ENCODE measurements at places on chromosomes 11 and 22.

DNA sequence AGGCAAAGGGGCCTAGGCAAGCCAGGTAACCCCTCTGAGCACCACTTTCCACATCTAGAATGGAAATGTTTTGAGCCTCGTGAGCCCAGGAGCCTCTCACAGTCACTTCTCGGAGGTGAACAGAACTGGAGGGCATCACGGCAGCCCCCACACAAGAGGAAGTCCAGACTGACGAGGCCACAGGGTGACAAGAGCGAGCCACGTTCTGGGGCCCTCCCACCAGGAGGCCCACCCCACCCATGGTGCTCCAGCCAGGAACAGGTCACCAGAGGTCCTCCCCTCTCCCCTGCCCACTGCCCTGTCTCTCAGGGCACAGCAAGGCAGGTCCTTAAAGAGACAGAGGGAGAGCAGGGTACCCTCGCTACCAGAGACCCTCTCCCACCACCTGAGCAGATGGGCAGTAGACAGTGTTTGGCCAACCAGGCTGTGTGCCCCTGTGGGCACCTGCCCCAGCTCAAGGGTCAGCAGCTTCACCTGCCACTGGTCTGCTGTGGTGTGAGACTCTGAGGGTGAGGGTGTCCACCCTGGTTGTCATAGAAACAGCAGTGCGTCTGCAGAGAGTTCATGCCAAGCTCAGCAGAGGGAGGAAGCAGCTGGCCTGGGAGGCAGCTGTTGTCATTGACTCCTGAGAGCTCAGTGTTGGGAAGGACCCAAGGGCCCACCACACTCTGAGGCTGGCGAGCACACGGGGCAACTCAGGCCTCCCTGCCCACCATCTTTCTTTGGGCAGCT lies 31.4 kb downstream of the RSPH14 start:
- no peak for DNase-seq

GRCh38 chr22:20548806-20549205 lies 41.4 kb downstream of the MED15 start:
- DNase-seq: no peak

GRCh38 chr22:29670626-29671025 lies 49.2 kb upstream of the CABP7 start:
- no peak for DNase-seq

GRCh38 chr11:95556011-95556341 lies 233.6 kb downstream of the FAM76B start:
- DNase-seq: no peak

DNA sequence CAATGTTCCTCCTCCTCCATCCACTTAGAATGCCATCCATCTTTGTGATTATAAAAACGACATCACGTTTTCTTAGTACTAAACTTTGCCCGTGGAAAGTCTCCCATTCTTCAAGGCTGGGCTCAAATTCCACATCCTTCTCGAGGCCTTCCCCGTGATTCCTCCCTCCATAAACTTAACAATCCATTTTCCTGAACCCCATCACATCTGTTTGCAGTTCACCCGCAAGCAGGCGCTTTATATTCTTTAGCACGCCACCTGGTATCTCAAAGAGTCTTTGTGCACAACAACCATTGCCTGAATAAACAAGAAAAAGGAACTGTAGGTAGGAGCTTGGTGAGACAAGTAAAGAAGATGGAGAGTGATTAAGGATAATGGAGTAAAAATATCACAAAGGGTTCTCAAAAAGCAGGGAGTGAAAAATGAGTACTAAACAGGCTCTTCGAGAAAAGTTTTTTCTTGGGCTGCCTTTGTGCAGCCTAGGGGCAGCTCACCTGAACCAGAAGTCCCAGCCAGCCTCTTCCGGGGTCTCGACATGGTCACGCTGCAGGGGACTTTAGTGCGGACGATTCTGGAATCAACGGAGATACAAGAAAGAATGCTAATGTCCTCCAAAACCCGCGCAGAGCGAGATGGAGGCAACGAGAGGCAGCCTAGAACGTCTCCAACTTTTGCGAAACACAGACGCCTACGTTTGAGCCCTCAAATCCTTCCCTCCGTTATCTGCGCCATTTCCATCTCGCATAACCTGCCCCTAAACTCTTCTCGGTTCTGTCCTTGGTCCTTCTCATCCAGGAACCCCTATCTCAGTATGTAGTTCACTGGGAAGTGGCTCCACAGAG lies 585 bp downstream of the THYN1 start:
- DNase-seq: no peak

DNA sequence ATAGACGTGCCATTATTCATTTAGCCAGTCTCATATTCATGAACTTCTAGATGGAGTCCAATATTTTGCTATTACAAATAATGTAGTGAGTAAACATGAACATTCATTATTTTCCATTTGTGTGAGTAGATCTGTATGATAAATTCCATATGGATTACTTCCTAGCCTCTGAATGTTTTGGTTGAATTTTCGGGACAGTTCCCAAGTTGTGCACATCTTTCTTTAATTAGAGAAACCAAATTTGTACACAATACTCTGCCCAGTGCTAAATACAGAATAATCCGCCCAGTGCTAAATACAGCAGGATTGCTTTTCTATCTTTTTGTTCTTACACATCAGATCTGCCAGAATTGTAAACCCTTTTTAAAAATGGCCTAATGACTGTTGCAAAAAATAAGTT lies 17.1 kb upstream of the APLP2 start:
- DNase-seq: no peak

- DNase-seq: no peak
These were observed 37.8 kb upstream of the CELSR1 start for GRCh38 chr22:46574993-46575910.

GRCh38 chr11:75237050-75237449 lies 3.5 kb upstream of the TPBGL start:
- no peak for DNase-seq

DNA sequence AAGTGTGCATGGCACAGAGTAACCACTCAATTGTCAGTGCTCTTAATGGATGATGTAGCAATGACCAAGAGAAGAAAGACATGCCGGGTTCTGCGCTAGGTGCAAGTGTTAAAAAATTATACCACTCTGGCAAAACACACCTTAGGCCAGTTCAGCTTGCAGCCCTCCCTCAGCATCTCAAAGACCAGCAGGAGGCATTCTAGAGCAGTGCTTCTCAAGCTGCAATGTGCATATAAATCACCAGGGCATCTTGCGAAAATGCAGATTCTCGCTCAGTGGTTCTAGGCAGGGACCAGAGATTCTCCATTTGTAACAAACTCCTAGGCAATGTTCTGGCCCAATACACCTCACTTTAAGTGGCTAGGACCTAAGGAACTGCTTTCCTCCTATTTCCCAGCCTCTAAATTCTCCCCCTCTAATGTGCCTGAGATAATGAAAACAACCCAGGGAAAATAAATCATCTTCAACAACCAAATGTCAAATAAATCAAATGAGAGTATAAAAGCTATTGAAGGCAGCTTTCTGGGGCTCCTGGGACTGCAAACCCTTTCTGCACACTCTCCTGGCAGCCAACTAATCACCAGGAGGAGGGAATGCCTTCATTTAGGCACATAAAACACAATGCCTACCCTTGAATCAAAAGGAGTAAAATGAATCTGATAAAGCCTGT lies 337.2 kb upstream of the API5 start:
- no peak for DNase-seq

DNA sequence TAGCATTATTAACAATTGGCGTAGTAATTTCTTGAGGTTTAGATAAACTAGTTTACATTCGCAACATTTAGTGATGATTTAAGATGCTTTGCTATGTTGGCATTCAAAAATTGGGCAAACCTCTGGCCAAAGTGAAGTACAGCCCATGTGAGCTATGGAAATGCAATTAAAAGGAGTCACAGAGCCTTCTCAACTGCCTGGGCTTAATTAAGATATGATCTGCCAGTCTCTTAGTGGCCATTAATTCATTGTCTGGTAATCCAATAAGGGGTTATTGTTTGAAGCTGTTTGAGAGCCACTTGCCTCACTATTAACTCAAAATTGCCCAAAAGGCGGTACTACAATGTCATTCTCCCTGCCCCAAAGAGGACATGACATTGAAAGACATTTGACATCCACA lies 608.9 kb downstream of the NTM start:
- DNase-seq: no peak

DNA sequence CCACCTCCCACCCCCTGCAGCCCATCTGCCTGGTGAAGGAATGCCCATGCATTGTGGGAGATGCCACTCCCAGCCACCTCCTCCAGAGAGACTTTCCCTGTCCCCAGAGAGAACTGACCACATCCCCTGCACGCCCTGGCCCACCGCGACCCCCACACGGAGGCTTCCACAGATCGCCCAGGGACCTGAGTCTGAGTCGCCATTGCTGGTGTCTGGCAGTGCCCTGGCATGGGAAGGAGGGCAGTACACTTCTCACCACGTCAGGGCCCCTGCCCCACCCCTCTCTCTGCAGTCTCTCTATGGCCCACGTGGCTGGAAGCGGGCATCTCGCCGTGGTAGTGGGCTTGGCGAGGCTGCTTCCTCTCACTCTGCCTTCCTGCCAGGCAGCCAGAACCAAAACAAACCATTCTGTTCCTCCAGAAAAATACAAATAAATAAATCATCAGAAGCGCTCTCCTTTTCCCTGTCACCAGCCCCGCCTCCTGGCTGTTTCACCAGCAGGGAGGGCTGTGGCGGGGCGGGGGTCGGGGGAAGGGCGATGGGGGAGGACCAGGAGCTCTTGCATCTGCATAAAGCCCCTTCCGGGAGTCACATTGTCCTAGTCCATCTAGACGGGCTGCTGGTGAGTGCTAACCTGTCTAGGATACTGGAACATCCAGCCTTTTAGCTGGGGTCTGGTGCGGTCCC lies 20.9 kb downstream of the SHISAL1 start:
- DNase-seq: no peak

DNA sequence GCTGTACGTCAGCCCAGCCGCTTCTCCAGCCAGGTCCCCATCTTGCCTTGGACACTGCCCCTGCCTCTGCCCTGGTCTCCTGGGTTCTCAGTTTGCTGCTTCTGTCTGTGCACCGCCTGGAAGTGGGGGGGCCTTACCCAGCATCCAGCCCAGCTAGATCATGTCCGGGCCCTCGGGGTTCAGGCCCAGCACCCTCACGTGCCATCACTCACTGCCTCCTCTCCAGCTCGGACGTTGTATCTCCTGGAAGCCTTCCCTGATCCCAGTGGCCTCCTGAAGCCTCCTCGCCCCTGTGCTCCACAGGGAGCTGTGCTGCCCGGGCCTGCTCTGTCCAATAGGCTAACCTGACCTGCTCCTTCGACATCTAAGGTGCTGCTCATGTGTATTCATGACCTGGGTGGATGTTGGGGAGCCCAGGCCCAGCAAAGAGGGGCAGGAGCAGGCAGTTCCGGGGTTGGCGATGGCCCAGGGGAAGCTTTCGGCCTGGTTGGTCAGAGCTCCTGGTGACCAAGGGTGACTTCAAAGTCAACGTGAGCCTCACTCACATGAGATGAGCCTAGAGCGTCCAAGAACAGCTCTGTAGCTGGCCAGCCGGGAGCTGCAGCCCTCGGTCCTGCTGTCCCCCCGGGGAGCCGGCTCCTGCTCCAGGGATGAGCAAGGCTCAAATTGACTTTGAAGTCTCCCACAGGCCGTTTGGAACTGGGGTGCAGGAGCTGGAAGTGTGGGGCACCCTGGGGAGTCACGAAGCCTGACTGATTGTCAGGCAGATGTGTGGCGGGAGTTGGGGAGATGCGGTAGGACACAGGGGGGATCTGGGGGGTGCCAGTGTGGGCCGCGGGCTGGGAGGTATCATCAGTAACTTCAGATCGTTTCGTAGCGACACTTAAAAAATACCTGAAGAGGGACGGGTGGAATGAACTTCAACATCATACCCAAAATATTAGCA lies 5.2 kb upstream of the ASCL2 start:
- no peak for DNase-seq

DNA sequence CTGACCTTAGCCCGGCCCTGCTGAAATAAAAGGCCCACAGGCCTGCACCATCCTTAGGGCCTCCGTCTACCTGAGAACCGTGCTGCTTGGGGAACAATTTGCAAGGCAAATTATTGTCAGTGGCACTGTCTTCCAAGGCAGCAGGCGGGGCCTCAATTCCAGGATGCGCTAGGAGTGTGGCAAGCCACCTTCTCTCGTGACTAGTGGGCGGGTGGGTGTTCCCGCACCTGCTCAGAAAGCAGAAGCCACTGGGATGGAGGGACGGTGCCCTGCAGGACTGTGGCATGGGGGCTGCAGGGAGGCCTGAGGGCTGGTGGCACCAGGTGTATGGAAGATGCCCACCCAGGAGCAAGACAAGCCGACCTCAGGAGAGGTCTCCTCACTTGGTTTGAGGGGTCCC lies 58.8 kb upstream of the TTLL12 start:
- no peak for DNase-seq

DNA sequence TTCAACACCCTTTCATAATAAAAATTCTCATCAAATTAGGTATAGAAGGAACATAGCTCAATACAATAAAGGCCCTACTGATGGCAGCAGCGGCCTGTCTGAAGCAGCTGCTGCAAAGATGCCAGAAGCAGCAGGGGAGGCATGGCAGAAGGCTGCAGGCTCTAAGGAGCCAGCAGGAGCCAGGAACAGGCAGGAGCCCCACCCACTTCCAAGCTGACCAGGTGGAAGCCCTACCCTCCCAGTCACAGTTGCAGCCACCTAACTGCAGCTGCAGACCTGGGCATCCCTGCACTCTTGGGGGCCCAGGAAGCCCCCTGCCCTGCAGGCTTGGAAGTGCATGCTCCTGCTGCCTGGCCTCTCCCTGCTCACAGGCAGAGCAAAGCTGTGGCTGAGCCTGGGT lies 18.2 kb upstream of the OR6A2 start:
- DNase-seq: no peak

GRCh38 chr11:79201677-79202347 lies 239.0 kb downstream of the TENM4 start:
- no peak for DNase-seq

DNA sequence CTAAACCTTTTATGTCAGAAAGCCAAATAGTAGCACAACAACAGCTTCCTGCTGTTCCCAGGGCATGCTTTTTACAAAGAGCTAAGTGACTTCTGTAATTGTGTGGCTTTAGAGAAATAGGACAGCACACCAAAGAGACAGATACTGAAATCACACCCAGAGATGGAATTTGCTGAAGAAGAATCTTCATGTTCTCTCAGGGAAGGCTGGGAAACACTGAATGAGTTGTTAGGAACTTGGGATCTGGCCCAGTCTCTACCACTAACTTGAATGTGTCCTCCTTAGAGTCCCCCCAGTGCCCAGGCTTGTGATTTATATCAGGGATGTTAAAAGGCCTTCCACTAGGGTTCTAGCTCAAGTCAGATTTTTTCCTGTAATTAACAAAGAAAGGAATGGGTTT lies 175.2 kb downstream of the DBX1 start:
- DNase-seq: no peak

DNA sequence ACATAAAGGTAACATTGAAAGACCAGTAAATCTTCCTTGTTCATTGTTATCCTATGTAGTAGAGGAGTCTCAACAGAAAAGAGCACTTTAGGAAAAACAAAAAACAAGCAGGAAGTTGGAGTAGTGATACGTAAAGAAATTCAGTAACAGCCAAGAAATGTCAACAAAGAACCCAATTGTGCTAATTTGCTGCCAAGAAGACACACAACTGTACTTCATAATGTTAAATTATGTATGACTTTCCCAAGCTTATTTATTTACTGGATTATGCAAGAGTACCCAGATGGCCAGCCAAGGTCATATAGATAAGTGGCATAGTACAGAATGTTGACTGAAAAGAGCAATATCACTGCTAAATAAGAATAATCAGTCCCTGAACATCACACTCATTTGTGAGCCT lies 264.7 kb upstream of the CCDC179 start:
- DNase-seq: no peak

GRCh38 chr11:12433571-12434324 lies 56.4 kb downstream of the PARVA start:
- no peak for DNase-seq

GRCh38 chr11:36056160-36056751 lies 112.4 kb downstream of the LDLRAD3 start:
- DNase-seq: no peak

GRCh38 chr11:1308743-1309497 lies 512 bp downstream of the TOLLIP start:
- no peak for DNase-seq

GRCh38 chr22:25970374-25970911 lies 198.8 kb upstream of the SEZ6L start:
- no peak for DNase-seq

All from stimulated activated CD4-positive, alpha-beta T cell treated with anti-CD3 and anti-CD28 coated beads, TNF-alpha, amount 100 ng/mL, for 4 hours (primary cell).